RWPE2 (cell line): ENCODE measurements at places on chromosomes 3 and 15.

DNA sequence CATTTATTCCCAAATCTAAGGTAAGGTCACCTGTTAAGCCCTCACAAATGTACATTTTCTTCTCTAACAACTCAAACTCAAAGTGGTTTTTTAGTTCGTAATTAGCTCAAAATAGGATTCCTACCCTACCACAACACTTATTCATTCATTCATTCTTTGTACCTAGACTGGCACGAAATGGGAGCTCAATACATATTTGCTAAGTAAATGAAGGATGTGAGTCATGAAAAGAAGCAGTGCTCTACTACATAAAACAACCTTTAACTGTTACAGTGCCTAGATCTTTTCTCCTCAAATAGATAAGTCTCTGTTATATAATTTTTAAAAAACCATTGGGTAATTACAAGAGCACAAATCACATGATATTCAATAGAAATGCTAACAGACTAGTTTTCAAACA lies 13.1 kb downstream of the RSL24D1 start:
- DNase-seq = no peak
- no peaks in the 10 kb centered on the region for H3K27me3 ChIP-seq
- H3K27ac ChIP-seq = no peak overlapping the region
- peaks cover 100% of the 10 kb centered on the region for H3K36me3 ChIP-seq
- H3K4me1 ChIP-seq = no peaks in the 10 kb centered on the region

DNA sequence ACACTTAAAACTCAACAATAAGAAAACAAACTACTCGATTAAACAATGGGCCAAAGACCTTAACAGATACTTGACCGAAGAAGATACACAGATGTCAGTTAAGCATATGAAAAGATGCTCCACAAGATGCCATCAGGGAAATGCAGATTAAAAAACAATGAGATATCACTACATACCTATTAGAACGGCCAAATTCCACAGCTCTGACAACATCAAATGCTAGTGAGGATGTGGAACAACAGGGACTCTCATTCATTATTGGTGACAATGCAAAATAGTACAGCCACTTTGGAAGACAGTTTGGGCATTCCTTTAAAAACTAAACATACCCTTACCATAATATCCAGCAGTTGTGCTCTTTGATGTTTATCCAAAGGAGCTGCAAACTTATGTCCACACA lies 59.1 kb upstream of the UBE3A start:
- H3K4me3 ChIP-seq = no peak overlapping the region
- H3K36me3 ChIP-seq = no peaks in the 10 kb centered on the region
- H3K4me1 ChIP-seq = no peaks in the 10 kb centered on the region
- no peak overlapping the region for H3K27ac ChIP-seq
- no peak for DNase-seq

DNA sequence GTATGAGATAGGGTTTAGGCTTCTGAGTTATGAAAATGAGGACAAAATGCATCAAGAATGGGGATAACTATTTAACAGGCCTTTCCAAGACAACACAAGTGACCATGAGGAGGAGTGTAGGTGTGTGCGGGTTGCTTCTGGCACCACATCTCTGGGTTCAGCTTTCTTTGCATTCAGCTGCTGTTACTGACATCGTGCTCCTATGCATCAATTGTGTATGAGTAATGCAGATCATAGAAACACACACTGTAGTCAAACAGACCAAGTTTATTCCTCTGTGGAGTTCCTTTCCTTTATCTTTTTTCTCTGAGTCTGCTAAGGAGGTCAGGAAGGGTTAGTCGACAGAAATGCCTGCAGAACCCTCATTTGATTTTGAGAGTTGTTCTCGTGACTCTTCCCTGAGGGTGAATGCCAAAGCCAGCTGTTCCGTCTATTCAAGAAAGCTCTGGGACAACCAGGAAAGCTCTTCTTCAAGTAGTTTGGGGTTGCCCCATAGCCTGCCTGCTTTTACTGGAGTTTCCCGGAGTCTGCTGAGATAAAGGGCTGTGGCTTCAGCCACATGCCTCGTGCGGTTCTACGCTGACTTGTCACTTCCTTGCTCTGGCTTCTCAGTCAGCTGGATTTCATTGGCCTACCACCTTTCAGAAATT lies 136.7 kb upstream of the TLE3 start:
- no peak overlapping the region for H3K4me3 ChIP-seq
- H3K27ac ChIP-seq = no peak overlapping the region
- peak; percentile 14 for DNase-seq
- no peaks in the 10 kb centered on the region for H3K27me3 ChIP-seq
- H3K36me3 ChIP-seq = no peaks in the 10 kb centered on the region
- H3K4me1 ChIP-seq = peaks cover 18% of the 10 kb centered on the region

GRCh38 chr3:188383748-188384147 lies 229.8 kb downstream of the LPP start:
- H3K27me3 ChIP-seq = no peaks in the 10 kb centered on the region
- no peaks in the 10 kb centered on the region for H3K36me3 ChIP-seq
- no peak overlapping the region for H3K27ac ChIP-seq
- no peak for DNase-seq

GRCh38 chr15:47514200-47514652 lies 203.1 kb upstream of the SEMA6D start:
- no peak for DNase-seq
- H3K4me3 ChIP-seq = no peak overlapping the region
- no peaks in the 10 kb centered on the region for H3K27me3 ChIP-seq
- peaks cover 18% of the 10 kb centered on the region for H3K4me1 ChIP-seq

GRCh38 chr3:35677797-35678196 lies 38.5 kb downstream of the ARPP21 start:
- H3K27me3 ChIP-seq = peaks cover 11% of the 10 kb centered on the region
- no peak overlapping the region for H3K4me3 ChIP-seq

- no peaks in the 10 kb centered on the region for H3K27me3 ChIP-seq
- H3K4me3 ChIP-seq = no peak overlapping the region
- no peak for DNase-seq
- H3K27ac ChIP-seq = no peak overlapping the region
Observed at GRCh38 chr3:157423337-157423736, 13.3 kb upstream of the PTX3 start.

- no peak overlapping the region for H3K27ac ChIP-seq
- peaks cover 8% of the 10 kb centered on the region for H3K27me3 ChIP-seq
- peaks cover 4% of the 10 kb centered on the region for H3K4me1 ChIP-seq
- no peak overlapping the region for H3K4me3 ChIP-seq
Observed at GRCh38 chr3:42680806-42681205, 4.5 kb upstream of the KLHL40 start.

DNA sequence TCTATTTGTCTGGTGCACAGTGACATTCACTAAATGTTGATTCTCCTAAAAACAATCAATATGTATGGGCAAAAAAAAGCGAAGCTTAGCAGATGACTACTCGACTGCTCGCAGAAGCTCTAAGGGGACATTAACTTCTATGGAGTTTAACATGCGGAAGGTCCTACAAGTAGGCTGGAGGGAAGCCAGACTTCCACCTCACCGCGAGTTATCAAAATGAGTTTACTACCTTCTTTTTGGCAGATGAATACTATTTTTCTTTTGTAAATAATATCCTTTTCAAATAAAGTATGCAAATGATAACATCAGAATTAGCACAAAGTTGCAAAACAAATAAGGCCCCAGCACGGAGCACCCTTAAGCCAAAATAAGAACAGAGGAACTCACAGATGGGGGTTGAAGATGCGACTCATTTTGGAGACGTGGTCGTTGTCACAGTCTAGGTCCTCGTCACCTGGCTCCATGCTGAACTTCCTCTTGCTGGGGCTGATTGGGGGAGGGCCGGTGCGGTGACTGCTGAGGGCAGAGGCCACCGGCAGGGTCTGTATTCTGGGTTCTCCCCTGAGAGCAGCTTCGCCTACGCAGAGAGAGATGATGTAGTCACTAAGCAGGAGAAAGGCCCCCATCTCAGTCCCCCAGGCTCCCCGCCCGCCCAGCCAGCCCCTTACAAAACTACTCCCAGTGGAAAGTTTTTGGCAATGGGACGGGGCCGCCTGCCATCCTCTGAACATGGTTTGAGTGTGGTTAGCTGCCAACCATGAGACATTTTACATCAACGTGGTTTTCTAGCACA lies 42.1 kb downstream of the VGLL4 start:
- H3K36me3 ChIP-seq = peaks cover 15% of the 10 kb centered on the region
- H3K27me3 ChIP-seq = no peaks in the 10 kb centered on the region
- H3K27ac ChIP-seq = peak overlapping the region; percentile 93
- DNase-seq = no peak
- no peak overlapping the region for H3K4me3 ChIP-seq
- peaks cover 34% of the 10 kb centered on the region for H3K4me1 ChIP-seq

- H3K27ac ChIP-seq = no peak overlapping the region
- no peaks in the 10 kb centered on the region for H3K27me3 ChIP-seq
- H3K36me3 ChIP-seq = peaks cover 39% of the 10 kb centered on the region
- no peak for DNase-seq
- H3K4me3 ChIP-seq = no peak overlapping the region
- H3K4me1 ChIP-seq = peaks cover 18% of the 10 kb centered on the region
Observed at GRCh38 chr3:123590685-123591450, 6.0 kb upstream of the HACD2 start.

- H3K27ac ChIP-seq = peak overlapping the region; percentile 25
- no peaks in the 10 kb centered on the region for H3K27me3 ChIP-seq
- peaks cover 10% of the 10 kb centered on the region for H3K4me1 ChIP-seq
- no peak overlapping the region for H3K4me3 ChIP-seq
- DNase-seq = no peak
- no peaks in the 10 kb centered on the region for H3K36me3 ChIP-seq
Observed at GRCh38 chr3:155232605-155233004, 60.9 kb downstream of the STRIT1 start.

GRCh38 chr3:13504161-13504831 lies 24.2 kb downstream of the HDAC11 start:
- no peaks in the 10 kb centered on the region for H3K36me3 ChIP-seq
- H3K4me3 ChIP-seq = no peak overlapping the region
- no peaks in the 10 kb centered on the region for H3K27me3 ChIP-seq
- peaks cover 19% of the 10 kb centered on the region for H3K4me1 ChIP-seq

DNA sequence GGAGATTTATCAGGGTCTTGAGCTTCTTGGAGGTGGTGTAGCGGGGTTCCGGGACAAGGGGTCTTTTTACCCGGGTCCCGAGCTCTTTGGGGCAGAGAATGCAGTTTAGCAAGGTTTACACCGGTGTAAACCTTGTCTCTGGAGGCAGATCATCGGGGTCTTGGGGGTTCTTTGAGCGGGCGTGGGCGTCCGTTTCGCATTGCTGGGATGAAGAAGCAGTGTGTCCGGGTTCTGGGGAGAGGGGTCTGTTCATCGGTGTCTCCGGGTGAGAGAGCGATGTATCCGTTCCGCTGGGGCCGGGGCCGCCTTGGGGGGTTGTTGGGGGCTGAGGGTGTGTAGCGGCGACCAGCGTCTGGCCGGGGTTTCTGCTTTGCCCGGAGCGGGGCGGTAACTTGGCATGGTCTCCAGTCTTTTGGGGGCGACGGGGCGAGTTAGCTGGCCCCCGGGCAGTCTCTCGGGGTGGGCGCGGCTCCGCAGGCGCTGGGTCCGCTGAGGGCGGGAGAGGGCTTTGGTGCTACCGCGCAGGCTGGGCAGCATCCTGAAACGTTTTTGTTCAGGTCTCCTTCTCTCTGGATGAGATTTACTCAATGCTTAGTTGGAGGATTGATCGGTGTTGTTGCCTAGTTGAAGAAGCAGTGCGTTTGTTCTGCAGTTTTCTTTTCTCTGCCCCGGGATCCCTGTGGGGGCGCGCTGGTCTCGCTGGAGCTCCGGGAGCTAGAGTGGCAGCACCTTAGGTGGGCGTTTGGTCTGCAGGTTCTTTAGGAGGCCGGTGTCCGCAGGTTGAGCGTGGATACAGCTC lies 843 bp downstream of the GLCE start:
- peak overlapping the region; percentile 83 for H3K4me3 ChIP-seq
- no peaks in the 10 kb centered on the region for H3K27me3 ChIP-seq
- DNase-seq = no peak
- H3K4me1 ChIP-seq = peaks cover 9% of the 10 kb centered on the region
- peak overlapping the region; percentile 11 for H3K27ac ChIP-seq
- H3K36me3 ChIP-seq = no peaks in the 10 kb centered on the region

DNA sequence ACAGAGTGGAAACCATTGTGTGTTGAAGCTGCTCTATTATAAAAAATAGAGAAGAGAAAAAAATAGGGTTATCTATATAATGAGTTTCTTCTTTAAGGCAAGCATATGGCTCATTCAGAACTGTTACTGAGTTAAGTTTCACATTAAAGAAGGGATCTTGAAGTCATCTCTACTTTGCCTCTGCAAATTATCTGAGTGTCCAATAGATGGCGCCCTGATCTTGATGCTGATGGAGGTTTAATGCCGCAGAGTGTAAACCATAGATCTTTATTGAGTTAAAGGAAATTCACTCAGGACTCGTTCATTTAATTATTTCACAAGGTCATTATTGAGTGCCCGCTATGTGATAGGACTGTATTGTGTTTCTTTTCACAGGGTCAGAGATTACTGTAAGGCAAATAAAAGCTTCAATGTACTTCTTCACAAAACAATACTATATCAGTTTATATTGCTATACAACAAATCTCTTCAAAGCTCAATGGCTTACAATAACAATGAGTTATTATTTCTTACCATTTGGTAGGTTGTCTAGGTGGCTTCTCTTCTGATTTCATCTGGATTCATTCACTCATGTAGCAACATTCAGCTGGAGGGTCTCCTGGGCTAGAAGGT lies 171.4 kb downstream of the NSUN3 start:
- no peaks in the 10 kb centered on the region for H3K4me1 ChIP-seq
- no peak overlapping the region for H3K4me3 ChIP-seq
- no peak for DNase-seq

DNA sequence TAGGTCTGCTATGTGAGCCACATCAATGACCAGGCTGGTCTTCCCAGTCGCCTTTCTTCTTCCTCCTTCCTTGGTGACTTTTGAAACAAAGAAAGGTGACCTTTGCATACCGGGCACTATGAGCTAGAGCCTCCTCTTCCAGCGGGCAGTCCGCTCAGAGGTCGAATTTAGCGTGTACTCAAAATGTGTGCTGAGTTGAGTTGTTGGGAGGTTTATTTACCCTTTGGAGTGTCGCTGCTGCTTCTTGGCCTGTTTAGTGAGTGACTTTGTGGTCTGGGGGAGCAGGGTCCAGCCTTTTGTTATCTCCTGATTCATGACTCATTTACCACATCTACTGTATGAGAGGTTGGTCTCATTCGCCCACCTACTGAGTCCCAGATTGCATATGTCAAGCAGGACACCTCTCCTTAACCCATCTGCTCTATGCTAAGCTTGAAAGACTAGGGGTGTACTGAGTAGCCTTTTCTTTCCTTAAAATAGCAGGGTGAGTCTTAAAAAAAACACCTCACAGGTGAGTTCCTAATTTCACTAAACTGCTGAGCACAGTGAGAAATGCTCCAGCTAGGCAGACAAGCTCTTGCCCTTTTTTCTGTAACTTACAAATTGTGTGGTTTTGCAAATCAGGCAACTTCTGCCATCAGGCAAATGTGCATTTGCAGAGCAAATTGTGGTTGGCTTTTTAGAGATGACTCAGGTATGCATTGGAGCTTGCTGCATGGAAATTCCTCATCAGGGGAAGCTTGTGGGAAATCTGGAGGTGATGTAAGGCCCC lies 3.2 kb upstream of the SIAH2 start:
- H3K27me3 ChIP-seq = no peaks in the 10 kb centered on the region
- H3K27ac ChIP-seq = no peak overlapping the region
- peaks cover 5% of the 10 kb centered on the region for H3K36me3 ChIP-seq
- peaks cover 9% of the 10 kb centered on the region for H3K4me1 ChIP-seq
- DNase-seq = no peak
